Cerebellum (tissue), 4 donors: ENCODE measurements at places on chromosomes 16 and 17. TPM values are rescaled to one million over a fixed set of nuclear protein-coding genes. Genes with fewer than 3 reads are reported as not detected.

Gene MLKL
- 0.91 TPM for total RNA-seq

Gene TADA2A
- total RNA-seq = 34.8 TPM

Gene NPIPA5
- 1.3 TPM for total RNA-seq

Gene HAP1
- total RNA-seq = 1.5 TPM

Gene CDH1
- total RNA-seq = 2.0 TPM

Gene NPW
- total RNA-seq = not detected

Gene PTX4
- total RNA-seq = not detected

Gene PABPN1L
- not detected for total RNA-seq

Gene GAS2L2
- total RNA-seq = 0.36 TPM

Gene ABCC6
- total RNA-seq = 0.18 TPM

Gene WSCD1
- total RNA-seq = 46.8 TPM
